ENCODE measurements at places on chromosomes 2 and 18.

DNA sequence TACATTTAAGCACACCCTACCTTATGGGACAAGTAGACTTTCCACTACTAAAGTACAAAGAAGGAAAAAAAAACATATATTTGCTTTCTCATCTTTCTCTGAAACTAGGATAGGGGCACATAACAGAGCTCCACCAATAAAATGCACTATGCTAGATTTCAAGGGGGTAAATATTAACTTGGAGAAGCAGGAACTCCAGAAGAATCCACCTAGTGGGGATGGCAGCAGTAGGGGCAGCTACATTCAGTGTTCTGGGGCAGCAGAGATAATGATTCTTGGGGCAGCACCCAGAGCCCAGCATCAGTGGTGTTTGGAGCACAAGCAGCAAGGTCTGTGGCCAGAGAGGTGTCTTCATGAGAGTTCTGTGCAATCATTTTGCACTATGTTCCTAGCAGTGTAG is 64.7 kb downstream of the DTNB start:
- DNase-seq, result no peak

DNA sequence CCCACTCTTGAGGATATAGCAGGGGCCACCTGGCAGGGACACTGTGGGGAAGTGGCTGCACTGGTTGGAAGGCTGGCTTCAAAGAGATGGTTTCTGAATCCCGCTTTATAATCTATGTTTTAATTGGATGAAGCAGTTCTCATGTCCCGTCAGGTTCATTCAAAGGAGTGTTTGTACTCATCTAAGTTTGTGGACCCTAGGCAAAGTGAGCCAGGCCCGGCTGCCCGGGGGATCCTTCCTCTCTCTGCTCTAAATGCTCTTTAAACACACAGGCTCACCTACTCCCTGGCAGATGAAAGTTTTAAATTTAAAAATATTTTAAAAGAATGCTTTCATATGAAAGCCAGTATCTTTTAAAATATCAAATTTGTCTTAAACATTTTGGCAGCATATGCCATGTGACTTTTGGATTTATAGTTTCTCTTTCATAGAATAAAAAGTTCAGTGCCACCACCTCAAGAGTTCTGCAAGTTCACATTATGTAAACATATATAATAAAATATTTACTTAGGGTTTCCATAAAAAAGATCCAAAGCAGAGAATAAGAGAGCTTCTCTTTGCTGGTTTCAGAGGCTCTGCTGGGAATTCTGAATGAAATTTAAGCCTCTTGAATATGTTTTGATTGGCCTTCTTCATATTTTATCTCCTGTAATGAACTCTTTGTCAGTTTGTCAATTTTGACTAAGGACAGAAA is 143.5 kb upstream of the ALPP start:
- no peak for DNase-seq

- DNase-seq, result no peak
Measured at GRCh38 chr2:179479947-179480346, 215.3 kb upstream of the SESTD1 start.

DNA sequence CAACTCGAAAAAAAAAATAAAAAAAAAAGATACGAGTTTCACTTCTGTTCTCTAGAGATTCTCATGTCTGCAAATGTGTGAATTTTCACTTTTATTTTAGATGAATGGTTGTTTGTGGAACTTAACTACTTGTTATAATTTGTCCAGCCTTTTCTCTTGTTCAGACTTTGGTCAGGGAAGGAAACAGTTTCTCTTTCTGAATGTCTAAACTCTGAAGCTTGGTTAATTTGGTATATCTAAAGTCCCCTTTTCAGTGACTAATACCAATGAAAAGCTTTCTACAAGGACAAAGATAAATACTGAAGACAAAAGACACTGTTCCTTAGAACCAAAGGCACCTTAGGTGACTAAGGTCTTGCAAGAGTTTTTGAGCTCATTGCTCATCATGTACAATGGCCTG is 144.4 kb upstream of the PIEZO2 start:
- no peak for DNase-seq

- DNase-seq, result no peak
Measured at GRCh38 chr18:45014047-45014501, 333.4 kb downstream of the SETBP1 start.

DNA sequence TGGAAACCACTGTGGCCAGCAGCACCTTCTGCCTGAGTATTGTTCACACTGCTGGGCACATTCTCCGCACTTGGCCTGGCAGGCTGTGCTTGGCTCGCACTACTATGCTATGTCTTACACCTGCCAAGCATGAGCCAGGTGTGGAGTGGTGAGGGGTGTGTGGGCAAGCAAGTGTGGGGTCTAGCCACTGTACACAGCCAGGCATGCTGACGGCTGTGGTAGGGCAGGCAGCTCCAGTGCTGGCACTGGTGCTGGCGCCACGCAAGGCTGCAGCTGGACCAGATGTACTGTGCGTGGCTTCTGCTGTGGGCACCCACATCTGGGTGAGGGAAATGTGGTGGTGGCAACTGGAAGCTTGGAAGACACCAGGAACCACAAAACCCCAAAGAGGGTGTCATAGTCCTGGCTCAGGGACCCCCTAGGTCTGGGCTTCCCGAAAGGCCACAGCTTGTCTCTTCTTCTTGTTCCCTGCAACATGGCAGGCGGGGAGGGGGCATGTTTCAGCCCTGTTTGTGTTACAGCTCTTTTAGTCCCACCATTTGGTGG is 101.5 kb downstream of the ALMS1 start:
- DNase-seq, result no peak

DNA sequence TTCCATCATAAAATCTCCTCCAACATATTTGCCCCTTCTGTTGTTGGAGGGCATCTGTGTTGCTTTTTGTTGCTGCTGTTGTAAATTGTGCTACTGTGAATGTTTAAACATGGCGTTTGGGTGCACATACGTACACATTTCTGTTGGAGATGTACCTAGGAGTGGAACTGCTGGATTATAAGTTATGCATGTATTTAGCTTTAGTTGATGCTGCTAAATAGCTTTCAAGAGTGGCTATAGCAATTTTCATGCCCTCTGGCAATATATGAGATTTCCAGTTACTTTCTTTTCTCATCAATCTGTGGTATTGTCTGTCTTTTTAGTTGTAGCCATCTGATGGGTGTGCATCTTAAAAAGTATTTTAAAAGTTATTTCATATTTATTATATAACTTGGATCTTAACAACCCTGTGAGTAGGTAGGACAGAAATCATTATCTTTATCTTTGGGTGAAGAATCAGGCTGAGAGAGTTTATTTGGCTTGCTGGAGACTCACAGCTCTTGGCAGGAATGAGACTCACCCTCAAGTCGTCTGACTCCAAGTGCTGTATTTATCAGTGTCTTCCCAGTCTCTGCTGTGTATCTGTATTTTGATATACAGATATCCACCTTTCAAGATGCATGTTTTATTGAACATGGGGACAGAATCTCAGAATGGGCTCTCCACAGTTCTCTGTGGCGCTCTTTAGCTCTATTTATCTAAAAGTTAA is 16.9 kb downstream of the ZNF236 start:
- DNase-seq, result no peak

- DNase-seq, result no peak
Measured at GRCh38 chr2:239047861-239048260, 200.0 kb downstream of the TWIST2 start.

DNA sequence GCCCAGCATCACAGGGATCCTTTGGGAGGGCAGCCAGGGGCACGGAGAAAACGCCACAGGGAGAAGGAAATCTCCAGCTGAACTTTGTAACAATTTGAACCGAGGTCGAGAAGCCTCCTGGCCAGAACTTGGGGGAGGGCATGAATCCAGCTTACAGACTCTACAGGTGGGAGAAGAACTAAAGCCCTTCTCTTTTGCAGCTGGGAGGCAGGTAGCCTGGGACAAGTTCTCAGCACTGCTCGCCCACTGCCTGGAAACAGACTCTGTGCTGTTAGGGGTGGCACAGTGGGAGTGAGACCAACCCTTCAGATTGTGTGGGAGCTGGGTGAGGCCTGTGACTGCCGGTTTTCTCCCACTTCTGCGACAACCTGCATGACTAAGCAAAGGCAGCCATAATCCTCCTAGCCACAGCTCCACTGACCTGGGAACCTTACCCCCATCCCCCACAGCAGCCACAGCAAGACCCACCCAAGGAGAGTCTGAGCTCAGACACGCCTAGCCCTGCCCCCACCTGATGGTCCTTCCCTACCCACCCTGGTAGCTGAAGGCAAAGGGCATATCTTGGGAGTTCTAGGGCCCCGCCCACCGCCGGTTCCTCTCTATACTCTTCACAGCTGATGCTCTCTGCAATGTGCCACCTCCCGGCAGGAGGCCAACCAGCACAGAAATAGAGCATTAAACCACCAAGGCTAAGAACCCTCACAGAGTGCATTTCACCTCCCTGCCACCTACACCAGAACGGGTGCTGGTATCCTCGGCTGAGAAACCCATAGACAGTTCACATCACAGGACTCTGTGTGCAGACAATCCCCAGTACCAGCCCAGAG is 136.0 kb upstream of the SIX2 start:
- DNase-seq, result no peak

- DNase-seq, result no peak
Measured at GRCh38 chr2:23429036-23429435, 44.1 kb downstream of the KLHL29 start.

GRCh38 chr2:103387888-103388287 is 626.1 kb downstream of the TMEM182 start:
- DNase-seq, result no peak

DNA sequence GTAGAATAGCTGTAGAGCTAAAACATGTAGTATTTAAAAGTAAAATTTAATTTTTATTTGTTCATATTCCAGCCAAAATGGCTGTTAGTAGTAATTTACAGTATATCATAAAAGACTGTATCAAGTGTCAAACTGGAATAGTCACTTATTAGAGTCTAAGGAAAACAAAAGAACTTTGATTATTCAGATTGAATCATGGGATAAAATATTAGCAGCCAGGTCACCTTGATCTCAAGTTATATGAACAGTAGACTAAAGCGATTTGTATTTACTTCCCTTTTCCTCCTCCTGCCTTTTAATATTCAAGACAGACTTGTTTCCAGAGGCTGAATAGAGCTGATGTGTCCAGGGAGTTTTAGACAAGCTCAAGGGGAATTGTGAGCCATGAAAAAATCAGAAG is 54.4 kb downstream of the PMAIP1 start:
- DNase-seq, result no peak

DNA sequence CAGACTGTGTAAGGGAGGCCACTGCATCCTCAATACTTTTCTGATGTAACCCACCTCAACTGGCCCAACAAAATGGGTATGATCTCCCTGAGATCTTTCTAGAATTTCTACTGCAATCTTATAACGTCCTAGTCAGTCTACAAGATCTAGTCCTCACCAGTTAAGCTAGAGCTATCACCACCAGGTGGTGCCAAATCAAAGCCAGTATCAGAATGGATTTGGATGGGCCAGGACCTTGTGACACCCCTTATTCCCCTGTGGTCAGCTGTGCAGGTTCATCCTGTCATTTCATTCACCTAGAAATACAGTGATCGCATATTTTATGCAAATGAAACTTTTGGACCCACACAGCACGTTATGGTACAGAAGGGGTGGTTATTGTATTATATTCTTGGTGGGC is 90.3 kb downstream of the OLA1 start:
- peak; percentile 57 for DNase-seq

- no peak for DNase-seq
Measured at GRCh38 chr2:234300391-234300925, 196.4 kb downstream of the ARL4C start.

DNA sequence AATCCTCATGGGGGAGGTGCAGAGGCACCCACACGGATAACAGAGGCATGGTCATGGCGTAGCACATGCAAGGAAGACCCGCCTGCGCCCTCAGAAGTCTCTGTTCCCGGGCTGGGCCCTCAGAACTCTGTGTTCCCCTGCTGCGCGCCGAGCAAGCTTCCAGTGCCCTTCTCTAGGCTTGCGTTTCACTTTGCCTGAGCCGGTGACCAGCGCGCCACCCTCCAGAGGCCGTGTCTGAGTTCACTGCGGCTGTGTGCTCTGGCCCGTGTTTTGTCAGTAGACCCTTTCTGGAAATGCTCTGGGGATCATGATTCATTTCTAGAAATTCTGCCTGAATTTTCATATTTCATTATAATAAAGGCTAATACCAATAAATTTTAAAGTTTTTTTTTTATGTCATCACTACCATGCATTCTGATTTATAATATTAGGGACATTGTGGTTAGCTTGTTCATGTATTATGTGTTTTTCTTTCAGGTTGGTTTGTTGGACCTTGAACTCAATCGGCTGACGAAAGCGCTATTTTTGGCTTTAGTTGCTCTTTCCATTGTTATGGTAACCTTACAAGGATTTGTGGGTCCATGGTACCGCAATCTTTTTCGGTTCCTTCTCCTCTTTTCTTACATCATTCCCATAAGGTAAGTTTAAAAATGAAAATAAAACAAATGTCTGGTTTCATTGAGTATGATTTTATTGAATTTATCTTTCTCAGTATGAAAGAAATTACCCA is 142.7 kb upstream of the NFATC1 start:
- DNase-seq, result no peak

DNA sequence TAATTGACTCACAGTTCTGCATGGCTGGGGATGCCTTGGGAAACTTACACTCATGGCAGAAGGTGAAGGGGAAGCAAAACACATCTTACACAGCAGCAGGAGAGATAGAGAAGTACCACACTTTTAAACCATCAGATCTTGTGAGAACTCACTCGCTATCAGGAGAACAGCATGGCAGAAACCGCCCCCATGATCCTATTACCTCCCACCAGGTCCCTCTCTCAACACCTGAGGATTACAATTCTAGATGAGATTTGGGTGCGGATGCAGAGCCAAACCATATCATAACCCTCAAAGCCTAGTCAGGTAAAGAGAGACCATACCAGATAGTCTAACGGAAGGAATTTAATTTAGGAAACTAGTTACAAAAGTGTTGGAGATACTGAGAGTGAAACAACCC is 182.6 kb upstream of the ACVR2A start:
- DNase-seq, result no peak

DNA sequence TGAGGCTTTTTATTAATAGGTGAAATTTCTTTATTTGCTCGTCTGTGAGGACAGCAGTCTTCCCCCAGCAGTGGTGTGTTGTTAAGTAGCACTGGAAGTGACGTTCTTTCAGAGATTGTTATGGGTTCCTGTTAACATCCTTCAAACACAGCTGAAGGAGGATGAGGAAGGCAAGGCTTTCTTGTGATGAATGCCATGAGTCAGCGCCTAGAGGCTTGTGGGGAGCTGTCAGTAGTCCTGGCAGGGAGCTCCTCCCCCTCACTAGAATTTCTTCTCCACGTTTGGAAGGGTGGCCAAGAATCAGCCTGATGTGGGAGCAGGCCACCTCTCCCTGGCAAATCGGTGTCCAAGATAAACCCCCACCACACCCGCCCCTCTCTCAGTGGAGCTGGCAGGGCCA is 113.2 kb downstream of the ARHGEF4 start:
- no peak for DNase-seq

DNA sequence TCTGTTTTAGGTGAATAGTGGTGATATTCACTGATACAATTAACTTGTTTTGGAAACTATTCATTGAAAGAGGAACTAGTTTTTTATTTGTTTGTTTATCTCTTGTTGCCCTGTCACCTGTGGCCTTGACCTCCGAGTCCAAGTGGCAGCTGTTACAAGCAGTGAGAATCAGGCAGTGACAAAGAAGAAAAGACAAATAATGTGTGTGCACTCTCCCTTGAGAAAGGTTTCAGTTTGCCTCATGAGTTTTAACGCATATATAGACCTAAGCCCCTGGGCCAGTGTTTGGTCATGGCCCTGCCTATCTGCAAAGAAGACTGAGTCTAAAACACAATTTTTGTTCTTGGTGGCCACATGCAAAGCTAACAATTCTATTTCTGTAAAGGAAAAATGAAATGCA is 15.3 kb downstream of the KYNU start:
- DNase-seq, result no peak

GRCh38 chr2:105287692-105288091 is 41.8 kb downstream of the TGFBRAP1 start:
- peak; percentile 72 for DNase-seq

All from Kasumi-1 (cell line).